IgD-negative memory B cell (primary cell): ENCODE measurements at places on chromosomes 12 and 14. TPM values are rescaled to one million over a fixed set of nuclear protein-coding genes. Genes with fewer than 3 reads are reported as not detected.

LGR5 gene
- not detected for polyA plus RNA-seq

RFX4 gene
- polyA plus RNA-seq = not detected

GPR135 gene
- polyA plus RNA-seq = 0.36 TPM

SVOP gene
- not detected for polyA plus RNA-seq

ENO2 gene
- polyA plus RNA-seq = 21.7 TPM

ST8SIA1 gene
- not detected for polyA plus RNA-seq

ANKRD13A gene
- polyA plus RNA-seq = 156 TPM

EFS gene
- not detected for polyA plus RNA-seq

PDE3A gene
- not detected for polyA plus RNA-seq

CLEC9A gene
- polyA plus RNA-seq = not detected

KHNYN gene
- polyA plus RNA-seq = 26.5 TPM

CD163 gene
- polyA plus RNA-seq = 0.24 TPM

WNT1 gene
- polyA plus RNA-seq = 0.19 TPM

SLC5A8 gene
- polyA plus RNA-seq = not detected

DEGS2 gene
- polyA plus RNA-seq = 6.5 TPM

RNF10 gene
- 111 TPM for polyA plus RNA-seq

FAM90A1 gene
- not detected for polyA plus RNA-seq

FLRT2 gene
- not detected for polyA plus RNA-seq

GAS2L3 gene
- not detected for polyA plus RNA-seq

TMEM132C gene
- not detected for polyA plus RNA-seq

CPNE8 gene
- polyA plus RNA-seq = 0.86 TPM

RBP5 gene
- polyA plus RNA-seq = not detected

ADAM21 gene
- polyA plus RNA-seq = 0.18 TPM
